Activated CD4-positive, alpha-beta T cell treated with anti-CD3 and anti-CD28 coated beads for 1 hour (primary cell): ENCODE measurements at places on chromosomes 12 and 14.

DNA sequence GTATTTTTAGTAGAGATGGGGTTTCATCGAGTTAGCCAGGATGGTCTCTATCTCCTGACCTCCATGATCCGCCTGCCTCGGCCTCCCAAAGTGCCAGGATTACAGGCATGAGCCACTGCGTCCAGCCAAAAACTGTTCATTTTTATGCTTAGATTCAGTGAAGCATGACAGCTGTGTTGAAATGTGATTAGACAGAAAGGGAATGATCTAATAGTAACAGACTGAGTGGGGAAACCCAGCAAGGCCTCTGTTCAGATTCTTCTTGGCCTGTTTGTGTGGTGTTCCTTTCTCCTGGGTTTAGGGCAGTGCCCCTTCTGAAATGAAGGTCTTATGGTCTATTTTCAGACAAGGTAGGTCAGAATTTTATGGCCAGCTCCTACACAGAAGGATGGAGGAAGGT is 11.8 kb upstream of the ABCD4 start:
- no peak for DNase-seq

GRCh38 chr12:19409376-19409775 is 29.9 kb upstream of the AEBP2 start:
- DNase-seq: no peak

DNA sequence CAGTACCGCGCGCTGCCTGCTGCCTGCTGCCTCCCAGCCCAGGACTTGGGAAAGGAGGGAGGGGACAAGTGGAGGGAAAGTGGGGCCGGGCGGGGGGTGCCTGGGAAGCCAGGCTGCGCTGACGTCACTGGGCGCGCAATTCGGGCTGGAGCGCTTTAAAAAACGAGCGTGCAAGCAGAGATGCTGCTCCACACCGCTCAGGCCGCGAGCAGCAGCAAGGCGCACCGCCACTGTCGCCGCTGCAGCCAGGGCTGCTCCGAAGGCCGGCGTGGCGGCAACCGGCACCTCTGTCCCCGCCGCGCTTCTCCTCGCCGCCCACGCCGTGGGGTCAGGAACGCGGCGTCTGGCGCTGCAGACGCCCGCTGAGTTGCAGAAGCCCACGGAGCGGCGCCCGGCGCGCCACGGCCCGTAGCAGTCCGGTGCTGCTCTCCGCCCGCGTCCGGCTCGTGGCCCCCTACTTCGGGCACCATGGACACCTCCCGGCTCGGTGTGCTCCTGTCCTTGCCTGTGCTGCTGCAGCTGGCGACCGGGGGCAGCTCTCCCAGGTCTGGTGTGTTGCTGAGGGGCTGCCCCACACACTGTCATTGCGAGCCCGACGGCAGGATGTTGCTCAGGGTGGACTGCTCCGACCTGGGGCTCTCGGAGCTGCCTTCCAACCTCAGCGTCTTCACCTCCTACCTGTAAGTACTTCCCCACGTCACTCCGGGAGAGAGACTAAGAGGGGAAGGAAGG is at the start of gene LGR5:
Gene LGR5, plus strand, starts transcription at position 186 of the 732 bp plus-strand sequence. Its CDS starts 283 bp downstream, at position 469.
- DNase-seq: no peak

- no peak for DNase-seq
These were observed 187.8 kb upstream of the KRR1 start for GRCh38 chr12:75699251-75699650.
